ENCODE measurements at places on chromosomes 7 and 10.

GRCh38 chr10:126408953-126409641 lies 20.8 kb upstream of the ADAM12 start:
- DNase-seq: no peak

DNA sequence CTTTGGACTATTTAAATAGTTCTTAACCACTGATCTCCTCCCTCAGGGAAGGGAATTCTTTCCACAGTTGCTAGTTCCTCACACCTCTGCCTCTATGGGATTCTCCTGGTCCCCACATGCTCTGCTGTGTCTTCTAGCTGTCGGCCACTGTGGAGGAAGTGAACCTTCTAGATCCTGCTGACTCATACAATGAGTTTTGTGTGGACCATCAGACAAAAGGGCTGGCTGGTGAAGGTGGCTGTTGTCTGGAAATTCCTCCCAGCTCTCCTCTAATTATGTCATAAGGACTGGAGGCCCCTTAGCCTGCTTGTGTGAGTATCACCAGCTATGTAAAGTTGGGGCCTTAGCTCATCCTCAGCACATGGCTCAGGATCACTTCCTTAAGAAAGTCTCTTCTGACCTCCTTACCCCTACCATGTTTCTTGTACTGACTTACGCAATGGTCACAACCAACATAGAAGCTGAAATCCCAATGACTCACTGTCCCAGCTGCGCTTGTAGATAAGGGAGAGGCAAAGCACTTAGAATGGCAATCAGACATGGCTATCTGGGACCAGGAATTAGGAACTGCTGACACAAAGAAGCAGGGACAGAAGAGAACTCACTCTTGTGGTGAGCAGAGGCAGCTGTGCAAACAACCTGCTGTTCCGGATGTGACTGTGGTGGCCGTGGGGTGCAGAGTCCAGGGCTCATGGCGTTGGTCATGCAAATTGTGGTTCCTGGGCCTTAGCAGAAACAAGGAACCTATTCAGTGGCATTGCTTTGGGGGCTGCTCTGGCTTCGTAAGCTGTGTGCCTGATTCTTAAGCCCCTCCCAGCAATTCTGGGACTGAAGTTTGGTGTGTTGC lies 2.5 kb upstream of the MACC1 start:
- no peak for DNase-seq

DNA sequence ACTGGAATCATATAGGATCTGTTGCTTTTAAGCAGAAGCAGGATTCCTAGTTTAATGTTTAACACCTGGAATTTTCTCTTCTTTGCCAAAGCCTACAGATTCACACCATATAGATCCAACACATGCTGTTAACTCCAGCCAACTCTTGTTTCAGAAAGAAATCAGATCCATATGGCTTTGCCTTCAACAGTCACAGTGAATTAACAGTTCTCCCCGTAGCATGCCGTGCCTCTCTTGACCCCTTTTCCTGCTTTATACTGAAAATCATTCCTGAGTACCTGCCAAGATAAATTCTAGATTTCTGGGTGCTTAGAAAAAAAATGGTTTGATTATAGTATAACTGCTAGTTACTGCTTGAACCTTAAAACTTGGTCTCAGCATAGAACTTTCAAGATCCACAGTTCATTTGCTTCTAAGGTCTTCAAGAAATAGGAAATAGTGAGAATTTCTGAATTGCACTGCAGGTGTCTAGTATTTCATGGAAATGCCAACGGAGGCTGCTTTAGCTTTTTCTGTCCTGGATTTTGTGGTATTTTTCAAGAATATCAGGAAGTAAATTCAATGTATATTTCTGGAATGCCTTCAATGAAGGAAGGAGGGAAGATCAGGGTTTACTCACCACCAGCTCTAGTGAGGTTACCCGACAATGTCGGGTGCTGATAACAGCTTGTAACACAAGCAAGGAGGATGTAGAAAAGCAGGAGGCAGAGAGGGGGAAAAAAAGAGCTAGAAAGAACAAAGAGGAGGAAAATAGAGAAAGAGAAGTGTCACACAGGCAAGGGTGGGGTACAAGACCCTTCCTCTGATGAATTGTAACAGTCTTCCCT lies 6.6 kb downstream of the AASS start:
- DNase-seq: no peak

DNA sequence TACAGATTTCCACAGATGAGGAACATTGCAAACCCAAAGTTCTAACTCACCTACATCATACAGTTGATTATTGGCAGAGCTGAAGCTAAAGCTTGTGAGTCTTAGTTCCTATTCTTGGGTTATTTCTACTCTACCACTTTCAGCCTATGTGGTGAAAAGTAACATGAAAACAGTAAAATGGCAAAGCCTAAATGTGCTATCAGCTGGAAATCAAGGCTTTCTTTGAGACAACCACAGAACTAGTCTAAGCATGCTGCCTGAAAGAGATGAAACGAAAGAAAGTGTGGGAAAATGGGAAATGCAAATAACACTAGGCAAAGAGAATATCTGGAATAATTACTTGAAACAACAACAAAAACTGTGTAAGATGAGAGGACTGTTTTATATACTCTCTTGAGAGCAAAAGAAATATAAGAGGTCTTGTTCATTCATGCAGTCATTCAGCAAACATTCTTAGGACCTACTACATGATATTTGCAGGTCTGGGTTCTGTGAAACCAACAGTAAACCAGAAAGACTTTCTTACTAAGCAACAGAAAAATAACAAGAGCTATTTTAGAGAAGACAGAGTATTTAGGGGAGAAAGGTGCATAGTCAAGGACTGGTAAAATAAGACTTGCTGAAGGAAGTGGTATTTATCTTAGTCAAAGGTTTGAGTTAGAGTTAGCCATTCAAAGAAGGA lies 437.1 kb downstream of the HTR7 start:
- no peak for DNase-seq

GRCh38 chr7:41222746-41223145 lies 480.1 kb downstream of the INHBA start:
- DNase-seq: peak; percentile 53

DNA sequence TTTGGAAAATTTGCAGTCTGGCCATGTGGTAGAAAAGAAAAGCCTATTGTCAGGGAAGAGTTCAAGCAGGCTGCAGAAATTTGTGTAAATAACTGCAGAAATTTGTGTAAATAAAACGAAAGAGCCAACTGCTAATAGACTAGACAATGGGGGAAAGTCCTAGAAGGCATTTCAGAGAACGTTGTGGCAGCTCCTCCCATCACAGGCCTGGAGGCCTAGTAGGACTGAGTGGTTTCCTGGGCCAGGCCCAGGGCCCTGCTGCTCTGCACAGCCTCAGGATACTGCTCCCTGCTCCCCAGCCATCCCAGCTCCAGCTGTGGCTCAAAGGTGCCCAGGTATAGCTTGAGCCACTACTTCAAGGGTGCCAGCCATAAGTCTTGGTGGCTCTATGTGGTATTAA lies 50.9 kb downstream of the RSBN1L start:
- DNase-seq: no peak

DNA sequence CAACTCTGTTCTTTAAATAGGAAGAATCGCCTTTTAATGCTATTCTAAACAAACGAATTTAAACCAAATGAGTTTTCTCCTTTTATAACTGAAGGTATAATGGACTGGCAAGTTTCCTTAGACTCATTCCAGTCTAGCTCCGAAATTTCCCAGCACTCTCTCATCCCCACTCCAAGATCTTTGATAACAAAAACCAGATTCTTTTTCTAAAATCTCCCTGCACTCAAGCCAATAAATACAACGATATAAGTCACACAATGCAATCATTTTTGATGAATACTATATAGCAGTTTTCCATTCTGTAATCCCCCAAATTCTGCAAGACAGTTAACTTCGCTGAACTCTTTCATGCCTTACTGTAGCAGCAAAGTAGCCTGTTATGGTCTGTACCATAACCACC lies 1.9 kb downstream of the OGA start:
- DNase-seq: peak; percentile 5

DNA sequence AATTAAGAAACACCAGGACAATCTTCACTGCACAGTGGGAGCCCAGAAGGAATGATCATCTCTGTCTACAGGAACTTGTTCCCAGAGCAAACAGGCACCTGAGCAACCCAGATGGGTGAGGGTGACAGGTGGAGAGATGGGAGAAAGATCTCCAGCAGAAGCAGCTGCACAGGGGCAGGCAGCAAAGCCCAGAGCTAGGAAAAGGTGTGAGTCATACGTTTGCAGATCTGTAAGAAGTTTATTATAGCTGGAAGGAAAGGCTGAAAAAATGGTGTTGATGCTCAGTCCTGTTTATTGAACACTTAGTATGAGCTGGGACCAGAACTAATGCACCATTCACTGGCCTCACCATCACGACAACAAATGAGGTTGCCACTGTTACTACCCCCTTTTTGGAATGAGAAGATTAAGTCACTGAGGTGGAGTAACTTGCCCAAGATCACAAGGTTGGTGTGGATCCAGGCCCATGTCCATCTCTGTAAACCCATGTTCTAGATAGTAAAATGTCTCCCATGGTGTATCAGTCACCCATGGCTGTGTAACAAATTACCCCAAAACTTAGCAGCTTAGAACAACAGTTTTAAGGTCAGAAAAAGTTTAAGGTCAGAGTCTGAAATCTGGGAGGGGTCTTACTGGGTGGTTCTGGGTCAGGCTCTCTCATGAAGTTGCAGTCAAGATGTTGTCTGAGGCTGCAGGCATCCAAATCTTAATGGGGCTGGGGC lies 506.9 kb downstream of the RPS24 start:
- DNase-seq: no peak

DNA sequence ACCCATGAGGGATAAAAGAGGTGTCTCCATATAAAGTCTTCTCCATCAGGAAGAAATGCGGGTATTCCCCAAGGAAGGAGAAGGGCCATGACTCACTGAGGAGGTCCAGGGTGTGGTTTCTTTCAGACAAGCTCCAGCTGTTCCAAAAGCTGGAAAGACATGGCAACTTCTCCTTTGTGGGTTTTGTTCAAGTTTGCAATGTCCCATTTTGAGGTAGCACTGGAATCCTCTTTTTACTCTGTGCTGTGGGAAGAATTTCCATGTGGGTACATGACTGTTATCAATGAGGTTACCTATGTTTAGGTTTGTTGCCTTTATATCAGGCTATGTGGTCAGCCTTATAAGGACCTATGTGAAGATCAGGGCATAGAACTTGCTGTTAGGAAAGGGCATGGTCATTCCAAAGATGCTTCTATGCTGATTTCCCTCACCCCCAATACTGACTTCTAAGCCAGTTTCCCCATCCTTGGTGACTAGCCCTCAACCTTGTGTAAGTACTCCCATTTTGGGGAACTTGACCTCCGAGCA lies 697.5 kb downstream of the INHBA start:
- no peak for DNase-seq

GRCh38 chr7:120645966-120646365 lies 212.0 kb downstream of the TSPAN12 start:
- DNase-seq: no peak

GRCh38 chr7:2386964-2387669 lies 16.3 kb upstream of the CHST12 start:
- peak; percentile 72 for DNase-seq

DNA sequence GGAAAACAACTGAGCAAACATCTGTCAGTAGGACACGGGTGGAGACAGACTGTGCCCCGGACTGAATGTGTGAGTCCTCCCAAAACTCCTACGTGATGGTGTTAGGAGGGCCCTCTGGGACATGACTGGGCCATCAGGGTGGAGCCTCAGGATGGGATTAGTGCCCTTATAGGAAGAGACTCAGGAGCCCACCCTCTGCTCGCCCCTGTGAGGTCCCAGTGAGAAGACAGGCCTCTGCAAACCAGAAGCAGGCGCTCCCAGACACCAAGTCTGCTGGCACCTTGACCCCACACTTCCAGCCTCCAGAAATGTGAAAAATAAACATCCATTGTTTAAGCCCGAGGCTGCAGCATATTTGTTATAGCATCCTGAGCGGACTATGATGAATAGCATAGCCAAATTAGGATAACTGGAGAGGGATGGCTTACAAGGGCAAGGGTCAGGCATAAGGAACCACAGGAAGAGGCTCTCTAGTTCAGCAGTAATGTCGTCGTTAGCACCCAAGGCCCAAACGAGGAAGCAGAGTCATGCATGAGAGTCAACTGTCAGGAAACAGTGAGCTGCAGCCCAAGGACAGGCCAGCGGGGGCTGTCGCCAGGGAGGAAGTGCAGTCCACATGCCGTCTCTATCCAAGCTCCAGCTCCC lies 50.6 kb downstream of the PTPRN2 start:
- DNase-seq: no peak

- DNase-seq: no peak
These were observed 261.1 kb upstream of the CSTF2T start for GRCh38 chr10:51960494-51960895.

DNA sequence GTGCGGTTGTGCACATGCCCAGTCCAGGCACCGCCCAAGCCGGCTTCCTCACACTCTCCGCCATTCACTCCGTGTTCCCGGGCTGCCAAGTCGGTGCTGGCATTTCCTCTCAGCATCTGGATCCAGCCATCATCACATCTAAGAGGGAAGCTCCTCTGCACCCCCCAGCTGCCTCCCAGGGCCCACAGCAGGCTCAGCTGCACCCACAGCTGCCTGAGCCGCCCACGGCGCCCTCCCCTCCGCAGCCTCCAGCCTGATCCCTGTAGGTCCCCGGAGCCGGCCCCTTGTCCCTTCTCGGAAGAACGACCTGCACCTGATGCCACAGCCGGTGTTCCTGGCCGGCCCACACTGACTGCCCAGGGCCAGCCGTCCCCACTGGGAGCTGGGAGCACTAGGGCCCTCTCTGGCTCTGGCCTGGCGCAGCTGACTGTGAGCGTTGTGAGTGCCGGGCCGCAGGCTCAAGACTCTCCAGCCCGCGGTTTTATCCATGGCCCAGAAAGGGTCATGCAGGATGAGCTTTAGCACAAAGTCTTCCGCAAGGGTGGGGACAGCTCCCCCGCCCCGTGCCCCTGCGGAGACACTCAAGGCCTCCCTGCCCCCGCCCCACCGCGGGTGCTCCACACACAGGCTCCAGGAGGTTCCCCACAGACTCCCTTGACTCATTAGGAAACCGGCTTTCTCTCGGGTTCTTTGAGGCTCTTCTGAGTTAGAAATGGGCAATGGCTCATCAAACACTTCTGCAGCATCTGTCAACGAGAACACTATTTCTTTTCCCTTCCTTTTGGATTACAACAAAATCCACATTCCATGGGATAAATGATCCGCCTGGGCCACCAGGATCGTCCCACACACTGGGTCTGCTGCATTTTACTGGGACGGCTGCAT lies 31.2 kb downstream of the CFAP46 start:
- peak; percentile 90 for DNase-seq

DNA sequence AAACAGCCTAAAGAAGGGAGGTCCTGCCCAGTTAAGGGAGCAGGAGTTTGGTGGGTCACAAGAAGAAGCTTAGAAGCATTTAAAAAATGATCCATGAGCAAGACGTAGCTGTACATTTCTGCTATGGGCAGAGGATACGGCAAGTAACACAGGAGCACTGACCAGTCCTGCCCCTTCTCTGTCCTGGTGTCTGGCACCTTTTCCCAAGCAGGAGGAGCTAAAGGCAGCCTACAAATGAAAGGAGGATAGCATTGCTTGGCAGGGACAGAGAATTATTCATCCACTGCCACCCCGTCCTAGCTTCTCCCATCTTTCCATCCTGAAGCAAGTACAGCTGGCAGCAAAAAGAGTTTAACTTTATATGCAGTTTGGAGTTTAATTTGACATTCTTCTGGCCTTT lies 1077.6 kb downstream of the TYW1 start:
- DNase-seq: no peak

DNA sequence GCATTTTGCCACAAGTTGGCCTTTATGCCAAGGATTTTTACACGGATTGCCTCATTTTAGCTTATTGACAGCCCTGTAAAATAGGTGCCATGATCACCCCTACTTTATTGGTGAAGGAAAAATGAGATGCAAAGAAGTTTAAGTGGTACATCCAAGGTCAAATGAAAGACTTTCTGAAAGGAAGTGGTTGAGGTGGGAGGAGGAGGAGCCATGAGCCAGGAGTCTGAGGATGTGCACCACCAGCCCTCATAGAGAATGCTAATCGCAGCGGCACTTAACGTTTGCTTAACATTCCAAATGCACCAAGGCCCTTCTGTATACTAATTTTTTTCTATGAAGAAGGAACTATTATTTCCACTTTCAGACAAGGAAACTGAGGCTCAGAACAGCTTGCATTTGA lies 31.0 kb upstream of the LRRC18 start:
- peak; percentile 14 for DNase-seq

All from osteoblast (primary cell).